ENCODE measurements at places on chromosomes 7 and 10.
A peak's percentile ranks its signal among the peaks of the same experiment; 100 is the strongest.

DNA sequence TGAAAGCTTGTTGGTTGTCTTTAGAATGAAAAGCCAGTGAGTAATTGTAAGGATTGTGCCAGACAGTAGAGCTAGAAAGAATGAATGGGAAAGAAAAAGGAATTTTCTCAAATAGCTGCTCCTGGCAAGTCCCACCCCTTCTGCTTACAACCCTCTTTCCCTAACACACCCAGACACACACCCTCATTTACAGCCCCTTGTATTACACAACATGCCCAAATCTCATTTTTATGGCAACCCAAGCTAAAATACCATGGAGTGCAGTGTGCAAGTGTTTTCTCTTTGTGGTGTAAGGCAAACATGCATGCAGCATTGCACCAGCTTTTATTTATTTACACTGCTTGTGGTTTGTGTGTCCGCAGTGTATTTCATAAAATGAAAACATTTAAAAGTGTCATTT is 1.5 kb downstream of the PRKAR2B start:
- DNase-seq: no peak

DNA sequence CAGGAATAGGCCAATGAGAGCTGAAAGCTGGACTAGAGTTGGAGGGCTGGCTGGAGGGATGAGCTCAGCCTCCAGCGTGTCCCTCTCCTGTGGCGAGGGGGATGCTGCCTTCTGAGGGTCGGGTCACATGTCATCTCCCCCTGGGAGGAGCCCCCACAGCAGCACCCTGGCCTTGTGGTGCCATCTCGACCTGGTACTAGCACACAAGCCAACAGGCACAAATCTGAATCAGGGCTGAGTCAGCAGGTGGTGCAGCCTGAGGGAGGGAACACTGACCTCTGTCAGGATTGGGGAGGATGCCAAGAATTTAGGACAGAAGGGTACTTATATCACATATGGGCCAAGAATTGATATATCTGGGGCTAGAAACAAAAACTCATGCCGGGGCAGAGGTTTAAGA is 280.4 kb downstream of the CELF2 start:
- DNase-seq: no peak

- DNase-seq: no peak
Observed at GRCh38 chr10:92350411-92350810, 59.4 kb downstream of the MARCHF5 start.

- no peak for DNase-seq
Observed at GRCh38 chr10:58556516-58557165, 44.0 kb downstream of the BICC1 start.

- DNase-seq: no peak
Observed at GRCh38 chr10:131660427-131660826, 240.4 kb upstream of the PPP2R2D start.

DNA sequence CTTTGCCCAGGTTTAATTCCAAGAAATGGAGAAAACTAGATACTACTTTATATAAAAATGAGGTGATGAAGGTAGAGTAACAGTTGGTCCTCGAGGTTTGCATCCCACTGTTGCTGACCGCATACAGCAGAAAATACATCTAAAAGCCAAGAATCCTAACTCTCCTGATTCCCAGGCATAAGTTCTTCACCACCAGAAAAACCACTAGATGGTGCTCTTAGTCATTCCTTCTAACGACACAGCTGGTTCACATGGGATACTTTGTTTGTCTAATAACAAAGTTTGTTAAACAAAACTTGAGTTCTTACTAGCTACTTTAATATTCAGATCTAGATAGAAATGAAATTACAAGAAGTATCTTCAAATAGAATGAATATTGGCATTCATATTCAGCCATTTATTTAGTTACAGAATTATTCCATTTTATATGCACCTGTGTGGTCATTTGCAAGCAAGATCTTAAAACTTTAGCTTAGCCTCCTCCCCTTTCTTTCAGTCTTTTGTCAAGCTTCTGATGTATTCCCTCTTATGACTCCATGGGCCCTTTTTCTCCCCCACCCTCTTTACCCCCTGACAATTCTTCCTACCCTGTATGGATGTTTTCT is 54.1 kb upstream of the CYP26C1 start:
- peak; percentile 7 for DNase-seq

DNA sequence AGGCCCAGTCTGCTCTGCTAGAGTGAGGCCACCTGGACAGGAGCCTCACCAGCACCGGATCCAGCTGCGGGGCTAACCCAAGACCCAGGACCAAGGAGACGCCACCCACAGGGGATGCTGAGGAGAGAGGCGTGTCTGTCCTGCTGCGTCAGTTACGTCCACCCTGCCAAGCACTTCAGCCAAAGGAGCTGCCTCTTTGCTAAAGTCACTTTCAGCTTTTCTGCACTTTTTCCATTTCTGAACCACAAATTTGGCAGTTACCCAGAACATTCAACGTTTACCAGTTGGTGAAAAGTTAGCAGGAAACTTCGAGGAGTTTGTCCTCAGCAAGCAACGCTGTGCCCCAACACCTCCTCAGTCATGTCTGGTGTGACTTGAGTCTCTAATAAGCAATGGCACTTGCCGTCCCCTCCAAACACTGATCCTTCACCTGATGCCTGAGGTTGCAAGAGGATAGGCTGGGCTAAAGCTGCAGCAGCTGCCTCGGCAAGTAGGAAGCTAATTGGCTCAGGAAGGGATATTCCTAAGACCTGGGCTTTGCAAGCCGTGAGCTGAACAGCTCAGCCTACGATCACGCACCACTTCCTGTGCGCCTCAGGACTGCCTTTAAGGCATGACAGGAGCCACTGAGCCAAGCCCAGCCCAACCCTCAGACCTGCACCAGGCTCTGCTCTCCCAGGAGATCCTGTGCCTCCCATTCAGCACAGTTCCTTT is 40.1 kb downstream of the KCNH2 start:
- DNase-seq: no peak

DNA sequence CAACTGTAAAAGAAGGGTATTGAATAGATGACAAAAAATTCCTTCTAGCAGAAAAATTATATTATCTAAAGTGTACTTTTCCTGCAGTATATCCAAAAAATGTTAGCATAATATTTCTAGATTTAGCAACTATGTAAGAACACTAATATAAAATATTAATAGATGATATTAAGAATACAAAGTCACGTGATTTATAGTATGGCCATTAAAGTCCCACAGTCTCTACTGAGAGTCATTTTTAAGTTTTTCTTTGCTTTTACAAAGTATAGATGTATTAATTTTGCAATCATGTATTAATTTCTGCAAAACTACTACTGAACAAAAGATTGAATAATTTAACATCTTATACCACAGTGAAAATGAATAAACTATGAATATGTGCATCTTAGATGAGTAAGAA is 94.9 kb downstream of the ZWINT start:
- no peak for DNase-seq

DNA sequence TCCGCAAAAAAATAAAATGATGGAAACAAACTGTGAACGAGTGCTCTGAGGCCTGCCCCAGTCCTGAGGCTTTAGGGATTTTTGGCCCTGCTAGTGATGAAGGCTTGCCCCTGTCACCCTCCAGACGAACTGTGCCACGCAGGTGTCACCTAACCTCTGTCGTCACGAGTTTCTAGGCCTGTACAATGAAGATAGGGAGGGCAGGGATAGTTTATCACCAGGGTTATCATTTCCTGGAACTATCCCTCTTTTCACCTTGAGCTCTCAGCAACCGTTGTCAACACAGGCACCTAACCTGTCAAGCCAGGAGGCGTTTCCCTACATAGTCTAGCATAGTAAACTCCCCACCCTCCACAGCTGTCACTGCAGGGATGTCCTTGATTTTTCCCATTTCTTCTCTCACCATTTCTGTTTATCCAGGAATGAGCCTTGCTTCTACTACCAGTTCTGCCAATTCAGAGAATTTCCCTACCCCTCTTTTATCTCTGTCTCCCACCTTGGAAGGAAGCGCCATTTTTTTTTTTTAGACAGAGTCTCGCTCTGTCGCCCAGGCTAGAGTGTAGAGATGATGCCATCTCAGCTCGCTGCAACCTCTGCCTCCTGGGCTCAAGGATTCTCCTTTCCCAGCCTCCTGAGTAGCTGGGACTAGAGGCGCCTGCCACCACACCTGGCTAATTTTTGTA is 2.2 kb upstream of the ACHE start:
- DNase-seq: no peak

- no peak for DNase-seq
Observed at GRCh38 chr7:38190011-38190410, 12.0 kb downstream of the STARD3NL start.

GRCh38 chr7:5596046-5596895 is 172.6 kb upstream of the TNRC18 start:
- peak; percentile 77 for DNase-seq

- no peak for DNase-seq
Observed at GRCh38 chr7:101932083-101932482, 114.7 kb downstream of the CUX1 start.

- DNase-seq: no peak
Observed at GRCh38 chr10:12681252-12681651, 320.3 kb downstream of the CCDC3 start.

DNA sequence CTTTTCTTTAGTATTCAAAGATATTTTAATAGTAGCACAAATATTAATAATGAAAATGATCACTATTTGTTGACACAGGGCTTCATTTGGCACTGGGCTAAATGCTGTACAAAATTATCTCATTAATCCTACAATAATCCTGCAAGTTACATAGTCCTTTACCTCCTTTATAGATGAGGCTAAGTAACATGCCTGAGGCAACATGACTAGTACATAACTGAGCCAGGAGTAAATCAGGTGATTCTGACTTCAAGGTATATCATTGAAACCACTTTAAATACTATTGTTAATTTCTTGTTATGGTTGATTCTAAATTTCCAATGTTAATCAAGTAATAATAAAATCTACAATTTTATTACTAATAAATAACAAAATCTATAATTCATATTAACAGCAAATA is 39.8 kb downstream of the SEM1 start:
- DNase-seq: no peak

GRCh38 chr7:7761974-7762779 is 43.8 kb upstream of the RPA3 start:
- DNase-seq: no peak

DNA sequence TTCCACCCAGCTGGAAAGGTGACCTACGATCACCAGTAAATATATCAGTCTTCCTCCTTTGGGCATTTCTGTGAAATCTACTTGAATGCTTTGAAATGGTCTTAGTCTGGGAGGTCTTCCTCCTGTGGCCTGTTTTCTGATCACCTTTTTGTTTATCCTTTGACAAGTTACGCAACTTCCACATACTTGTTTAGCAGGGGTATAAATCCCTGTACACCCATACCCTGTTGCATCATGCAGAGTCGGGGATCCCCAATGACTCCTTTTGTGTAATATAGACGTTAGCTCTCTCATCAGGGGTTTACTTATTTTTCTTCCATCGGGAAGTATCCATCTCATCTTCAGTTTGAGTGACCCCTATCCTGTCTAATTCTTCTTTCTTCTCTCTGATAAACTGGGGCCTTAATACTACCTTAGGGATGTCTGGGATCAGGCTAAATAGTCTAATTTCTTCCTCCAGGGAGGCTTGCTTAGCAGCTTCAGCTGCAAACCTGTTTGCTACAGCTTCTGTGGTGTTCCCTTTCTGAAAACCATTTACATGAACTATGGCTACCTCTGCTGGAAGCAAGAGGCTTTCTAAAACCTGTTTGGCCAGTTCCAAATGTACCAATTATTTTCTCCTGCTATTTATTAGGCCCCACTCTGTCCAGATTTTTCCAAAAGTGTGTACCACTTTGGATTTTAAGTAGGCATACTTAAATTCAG is 25.8 kb downstream of the MAPK8 start:
- DNase-seq: no peak

DNA sequence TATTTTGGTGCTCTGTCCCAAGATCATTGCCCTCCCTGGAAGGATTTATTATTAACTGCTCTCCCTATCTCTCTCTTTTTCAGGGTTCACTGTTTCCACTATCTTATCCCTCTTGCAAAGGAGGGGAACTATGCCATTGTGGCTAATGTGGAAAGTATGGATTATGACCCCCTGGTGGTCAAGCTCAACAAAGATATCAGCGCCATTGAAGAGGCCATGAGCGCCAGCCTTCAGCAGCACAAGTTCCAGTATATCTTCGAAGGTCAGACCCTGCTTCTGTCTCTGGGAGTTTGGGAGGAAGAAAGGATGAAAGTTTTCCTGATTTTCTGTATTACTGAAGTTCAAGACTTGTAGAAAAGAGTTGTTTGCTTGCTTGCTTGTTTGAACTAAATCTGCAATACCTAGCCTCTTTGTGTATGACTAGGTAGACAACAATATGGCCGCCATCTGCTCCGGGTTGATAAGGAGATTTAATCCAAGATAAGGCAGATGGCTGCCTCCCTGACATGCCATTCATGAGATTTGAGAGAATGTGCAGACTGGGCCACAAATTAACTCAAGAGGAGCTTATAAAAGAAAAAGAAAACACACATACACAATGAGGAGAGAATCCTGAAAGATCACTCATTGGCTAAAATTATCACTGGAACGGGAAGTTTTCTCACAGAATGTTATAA is 122.2 kb upstream of the LRGUK start:
- no peak for DNase-seq

GRCh38 chr10:123576706-123577105 is 89.4 kb upstream of the GPR26 start:
- no peak for DNase-seq

- DNase-seq: no peak
Observed at GRCh38 chr10:17780727-17781126, 28.4 kb upstream of the MRC1 start.

DNA sequence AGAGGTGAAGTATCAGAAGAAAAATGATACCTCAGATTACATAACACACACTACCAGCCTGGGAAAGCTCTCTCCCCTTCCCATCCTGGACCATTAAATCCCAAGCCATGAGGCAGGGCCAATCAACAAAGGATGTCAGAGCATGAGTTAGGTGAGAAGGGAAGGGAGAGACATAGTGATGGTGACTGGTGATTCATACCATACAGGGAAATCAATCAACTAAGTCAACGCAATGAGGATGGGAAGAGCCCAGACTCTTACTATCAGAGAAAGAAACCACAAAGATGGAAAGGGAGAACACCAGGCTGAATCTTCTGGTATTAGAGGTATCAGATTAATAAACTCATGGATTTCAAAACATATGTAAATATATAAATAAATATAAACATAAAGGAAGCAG is 185.4 kb downstream of the KMT2E start:
- no peak for DNase-seq

- no peak for DNase-seq
Observed at GRCh38 chr7:150958597-150958996, 19.5 kb downstream of the KCNH2 start.

- DNase-seq: no peak
Observed at GRCh38 chr10:132306864-132307751, 642 bp downstream of the STK32C start.

DNA sequence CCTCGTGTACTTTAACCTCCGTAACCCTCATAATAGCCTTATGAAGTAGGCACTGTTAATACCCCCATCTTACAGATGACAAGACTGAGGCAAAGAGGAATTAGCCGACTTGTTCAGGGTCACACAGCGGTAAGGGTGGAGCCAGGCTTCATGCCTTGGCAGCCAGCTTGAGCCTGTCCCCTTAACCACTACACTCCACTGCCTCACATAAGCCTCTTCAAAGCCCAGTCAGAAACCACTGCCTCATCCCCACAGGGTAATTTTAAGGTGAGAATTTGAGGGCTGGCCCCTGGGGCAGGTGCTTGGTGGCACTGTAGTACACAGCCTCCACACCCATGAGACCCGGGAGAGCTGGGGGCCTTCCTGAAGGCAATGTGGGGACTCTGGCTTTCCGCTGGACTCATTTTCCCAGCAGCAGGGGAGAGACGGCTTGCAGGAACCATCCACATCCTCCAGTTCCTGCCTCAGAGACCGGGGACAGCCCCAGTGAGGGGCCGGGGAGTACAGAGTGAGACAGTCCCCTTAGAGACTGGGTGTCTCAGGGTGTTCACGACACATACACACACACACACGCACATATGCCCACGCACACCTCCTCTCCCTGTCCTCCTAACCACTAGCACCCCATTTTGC is 7.6 kb upstream of the C10orf105 start:
- DNase-seq: no peak
